ENCODE measurements at places on chromosomes 12 and 14.

- no peak for DNase-seq
These were observed 52.8 kb downstream of the STXBP6 start for GRCh38 chr14:24996930-24997725.

GRCh38 chr12:89712706-89713105 is 4.1 kb upstream of the ATP2B1 start:
- DNase-seq = no peak

GRCh38 chr12:95551305-95551704 is at the start of gene USP44:
USP44 (minus strand) TSS chr12:95551476; CDS start chr12:95534256, 17,220 bp downstream.
- no peak for DNase-seq

GRCh38 chr14:104692261-104692938 is 3.0 kb downstream of the INF2 start:
- DNase-seq = peak; percentile 44

- DNase-seq = no peak
These were observed 329.1 kb upstream of the ATP2B1 start for GRCh38 chr12:90037740-90038139.

GRCh38 chr12:7868391-7868790 is 4.3 kb downstream of the SLC2A14 start:
- DNase-seq = no peak

GRCh38 chr12:105352940-105353635 is 22.6 kb downstream of the C12orf75 start:
- DNase-seq = no peak

- peak; percentile 21 for DNase-seq
These were observed 42.5 kb upstream of the BCAT1 start for GRCh38 chr12:24991209-24992049.

DNA sequence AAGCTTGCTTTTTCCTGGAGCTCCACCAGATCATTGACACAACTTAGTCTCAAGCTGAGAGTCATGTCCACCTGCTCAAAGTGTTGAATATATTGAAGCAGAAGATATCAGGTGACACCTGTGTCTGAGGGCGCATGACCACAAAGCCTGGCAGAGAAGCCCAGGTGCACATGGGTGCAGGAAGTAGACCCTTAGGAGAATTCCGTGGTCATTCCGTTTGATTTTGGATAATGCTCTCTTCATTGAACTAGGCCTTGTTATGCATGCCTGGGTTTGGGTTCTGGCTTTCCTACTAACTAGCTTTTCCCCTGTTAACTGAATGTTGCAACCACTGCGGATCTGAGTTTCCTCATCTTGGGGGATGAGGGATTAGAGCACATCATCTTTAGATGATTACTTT is 7.1 kb downstream of the ARHGDIB start:
- no peak for DNase-seq
